Activated CD4-positive, alpha-beta T cell treated with anti-CD3 and anti-CD28 coated beads, Interleukin-10, Interleukin-2, amounts not matched to agents 100 ng/mL and 50 ng/mL, durations not matched to agents 16 hours and 8 hours (primary cell): ENCODE measurements at places on chromosomes 2 and 18.
A peak's percentile ranks its signal among the peaks of the same experiment; 100 is the strongest.

- DNase-seq: no peak
Measured at GRCh38 chr2:109254174-109254904, 125.3 kb downstream of the SH3RF3 start.

DNA sequence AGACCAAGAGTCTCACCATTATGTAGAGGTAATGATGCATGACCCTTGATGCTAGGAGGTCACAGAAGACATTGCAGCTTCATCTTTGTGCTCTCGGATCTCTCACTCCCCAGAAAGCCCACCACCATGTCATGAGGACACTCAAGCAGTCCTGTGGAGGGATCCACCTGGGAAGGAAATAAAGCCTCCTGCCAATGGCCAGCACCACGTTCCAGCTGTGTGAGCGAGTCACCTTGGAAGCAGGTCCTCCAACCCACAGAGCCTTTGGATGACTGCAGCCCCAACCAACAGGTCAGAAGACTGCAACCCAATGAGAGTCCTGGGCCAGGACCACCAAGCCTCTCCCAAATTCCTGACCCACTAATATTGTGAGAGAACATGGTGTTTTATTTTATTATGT lies 38.4 kb downstream of the CYP26B1 start:
- DNase-seq: no peak

GRCh38 chr2:16438613-16439321 lies 226.9 kb downstream of the CYRIA start:
- DNase-seq: no peak

- DNase-seq: peak; percentile 39
Measured at GRCh38 chr2:62344472-62344871, 148.6 kb downstream of the B3GNT2 start.

DNA sequence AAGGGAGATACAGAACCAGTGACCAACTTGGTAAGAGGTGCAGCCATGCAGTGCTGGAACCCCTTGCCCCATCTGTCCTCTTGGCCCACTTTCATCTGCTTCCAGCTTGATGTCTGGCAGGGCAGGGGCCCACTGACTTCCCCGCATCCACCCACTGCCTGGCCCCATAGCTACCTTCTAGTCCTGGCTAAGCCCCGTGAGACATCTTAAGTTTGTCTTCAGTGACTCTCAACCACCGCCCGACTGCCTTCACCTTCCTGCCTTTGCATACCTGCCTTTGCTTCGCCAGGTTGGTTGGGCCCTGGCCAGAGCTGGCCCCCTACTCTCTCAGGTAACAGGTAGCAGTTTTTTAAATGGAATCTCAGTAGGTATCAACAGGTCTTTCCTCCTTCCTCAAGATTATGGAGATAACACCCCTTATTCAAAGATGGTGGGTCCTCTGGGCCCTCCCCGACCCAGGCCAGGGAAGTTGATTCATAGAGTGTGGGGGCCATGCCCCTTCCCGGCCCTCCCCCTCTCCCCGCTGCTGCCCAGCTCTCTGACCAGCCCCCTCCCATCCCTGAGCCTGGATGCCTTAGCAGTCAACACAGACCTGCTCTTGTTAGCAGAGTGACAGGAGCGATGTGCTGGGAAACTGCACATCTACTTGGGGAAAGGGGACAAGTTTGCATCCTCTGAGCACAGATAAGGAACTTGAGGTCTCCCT lies 2.8 kb downstream of the ARID5A start:
- no peak for DNase-seq
